ENCODE measurements at places on chromosomes 5 and 9.

- no peak for DNase-seq
Observed at GRCh38 chr9:1427875-1428274, 377.7 kb downstream of the DMRT2 start.

DNA sequence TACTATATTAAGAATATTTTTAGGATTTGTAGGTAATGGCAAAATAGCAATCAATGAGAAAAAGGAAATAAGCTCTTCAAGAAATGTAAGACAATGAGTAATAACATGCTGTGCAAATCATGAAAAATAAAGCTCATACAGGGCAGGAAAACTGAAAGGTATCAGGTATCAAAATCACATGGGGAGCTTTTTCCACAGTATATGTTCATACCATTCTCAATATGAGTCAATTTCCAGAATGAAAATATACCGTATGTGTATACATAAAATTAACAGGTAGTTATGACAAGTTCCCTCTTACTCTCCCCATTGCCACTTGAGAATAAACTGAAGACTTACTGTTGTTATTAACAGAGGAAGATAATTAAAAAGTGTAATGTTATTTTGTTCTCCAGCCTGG is 35.9 kb downstream of the EFCAB9 start:
- DNase-seq, result no peak

DNA sequence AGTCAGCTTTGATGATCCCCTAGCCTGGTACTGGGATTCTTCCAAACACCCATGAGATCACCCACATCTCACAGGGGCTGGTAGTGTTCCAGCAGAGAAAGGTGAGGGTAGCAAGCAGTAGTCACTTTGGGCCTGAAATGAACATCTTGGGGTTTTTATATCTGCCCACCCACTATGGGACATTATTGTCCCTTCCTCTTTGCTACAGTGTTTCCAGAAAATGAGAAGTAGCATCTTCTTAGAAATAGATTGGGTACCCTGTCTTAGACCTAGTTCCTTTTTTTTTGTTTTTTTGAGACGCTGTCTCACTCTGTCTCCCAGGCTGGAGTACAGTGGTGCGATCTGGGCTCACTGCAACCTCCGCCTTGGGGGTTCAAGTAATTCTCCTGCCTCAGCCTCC is 249.2 kb upstream of the ANKRD55 start:
- DNase-seq, result no peak

DNA sequence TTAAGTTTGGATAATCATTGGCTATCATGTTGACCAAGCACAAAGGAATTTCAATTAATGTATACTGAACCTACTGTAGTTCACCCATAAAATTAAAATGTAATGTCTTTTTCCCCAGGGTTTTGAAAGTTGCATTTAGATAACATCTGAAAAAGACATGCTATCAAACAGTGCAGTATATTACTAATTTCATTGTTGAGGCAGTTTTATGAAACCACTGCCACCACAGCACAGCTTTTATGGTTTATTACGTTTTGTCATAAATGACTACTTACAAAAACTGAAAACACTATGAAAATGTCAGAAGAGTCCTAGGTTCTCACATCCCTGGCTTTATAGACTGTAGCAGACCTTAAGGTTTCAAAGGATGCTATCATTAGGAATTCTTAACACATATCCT is 32.0 kb upstream of the HAPLN1 start:
- no peak for DNase-seq

GRCh38 chr5:28499766-28500290 is 1461.4 kb upstream of the CDH9 start:
- no peak for DNase-seq

DNA sequence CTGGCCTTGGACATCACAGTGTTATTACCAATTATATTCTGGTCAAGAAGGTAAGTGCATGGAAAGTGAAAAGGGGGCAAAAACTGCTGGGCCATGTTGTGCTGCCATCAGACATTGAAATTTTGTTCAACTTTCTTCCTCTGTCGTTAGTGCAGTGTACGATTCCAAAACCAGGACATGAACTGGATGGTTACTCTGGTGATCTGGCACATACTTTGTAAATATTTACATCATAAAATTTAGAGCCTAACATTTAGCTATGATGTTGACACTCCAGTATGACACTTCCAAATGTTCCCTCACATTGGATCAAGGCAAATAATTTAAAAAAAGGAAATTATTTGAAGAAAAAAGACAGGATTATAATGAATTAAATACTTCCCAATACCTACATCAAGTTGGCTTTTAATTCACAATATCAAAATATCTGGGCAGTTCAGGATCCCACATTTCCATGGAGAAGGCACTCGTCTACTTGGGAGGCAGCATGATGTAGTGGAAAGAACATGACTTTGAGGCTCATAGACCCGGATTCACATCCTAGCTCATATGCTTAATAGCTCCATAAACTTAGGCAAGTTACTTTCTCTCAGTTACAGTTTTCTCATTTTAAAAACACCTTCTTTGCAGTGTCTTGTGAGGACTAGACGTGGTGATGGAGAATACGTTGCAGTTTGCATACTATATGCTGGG is 342.5 kb upstream of the MPDZ start:
- no peak for DNase-seq

- no peak for DNase-seq
Observed at GRCh38 chr9:99326112-99326916, 104.2 kb downstream of the SEC61B start.

DNA sequence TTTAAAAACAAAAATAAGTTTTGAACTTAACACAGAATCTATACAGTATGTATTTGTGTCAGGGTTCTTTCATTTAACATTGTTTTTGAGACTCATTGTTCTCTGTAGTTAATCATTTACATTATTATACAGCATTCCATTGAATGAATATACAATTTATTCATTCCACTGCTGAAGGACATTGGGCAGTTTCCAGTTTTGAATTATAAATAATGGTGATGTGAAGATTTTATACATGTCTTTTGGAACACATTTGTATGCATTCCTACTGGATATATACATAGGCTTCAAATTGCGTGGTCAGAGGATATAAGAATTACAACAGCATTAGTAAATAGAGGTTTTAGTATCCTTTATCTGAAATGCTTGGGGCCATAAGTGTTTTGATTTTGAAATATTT is 72.0 kb downstream of the CEP120 start:
- no peak for DNase-seq

GRCh38 chr5:21665524-21665923 is 1187.6 kb downstream of the CDH12 start:
- DNase-seq, result no peak

DNA sequence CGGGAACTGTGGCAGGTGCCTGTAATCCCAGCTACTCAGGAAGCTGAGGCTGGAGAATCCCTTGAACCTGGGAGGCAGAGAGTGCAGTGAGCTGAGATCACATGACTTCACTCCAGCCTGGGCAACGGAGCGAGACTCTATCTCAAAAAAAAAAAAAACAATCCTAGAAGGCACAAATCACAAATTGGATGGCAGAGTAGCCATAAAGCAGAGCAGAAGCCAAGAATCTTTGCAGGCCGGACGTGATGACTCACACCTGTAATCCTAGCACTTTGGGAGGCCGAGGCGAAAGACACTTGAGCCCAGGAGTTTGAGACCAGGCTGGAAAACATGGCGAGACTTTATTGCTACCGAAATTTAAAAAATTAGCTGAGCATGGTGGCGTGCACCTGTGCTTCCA is 9.2 kb upstream of the FUBP3 start:
- peak; percentile 47 for DNase-seq

DNA sequence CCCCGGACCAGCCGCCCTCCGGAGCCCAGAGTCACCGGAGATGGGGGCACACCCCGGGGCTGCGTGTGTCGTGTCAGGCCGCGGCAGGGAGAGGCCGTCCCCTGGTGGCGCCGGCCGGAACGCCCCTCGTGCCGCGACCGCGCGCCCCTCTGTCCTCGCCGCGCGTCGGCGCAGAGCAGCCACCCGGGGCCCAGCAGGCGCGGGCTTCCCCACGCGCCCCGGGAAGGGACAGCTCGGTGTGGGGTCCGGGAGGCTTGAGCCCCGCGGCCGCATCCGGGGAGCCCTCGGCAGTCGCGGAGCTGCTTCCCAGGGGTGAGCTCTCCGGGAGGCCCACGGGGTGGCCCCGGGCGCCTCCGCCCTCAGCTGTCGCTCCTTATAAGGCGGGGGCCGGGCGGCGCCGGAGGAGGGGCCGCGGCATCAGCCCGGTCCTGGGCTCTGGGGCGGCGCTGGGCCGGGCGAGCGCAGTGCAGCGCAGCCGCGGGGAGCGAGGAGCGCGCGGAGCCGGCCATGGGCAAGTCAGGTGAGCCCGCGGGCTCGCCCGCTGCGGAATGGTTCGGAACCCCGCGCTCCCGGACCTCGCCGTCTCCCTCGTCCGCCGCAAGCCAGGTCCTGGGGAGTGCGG is at the start of gene GLIPR2:
Gene GLIPR2, plus strand, starts transcription at position 462 of the 622 bp plus-strand sequence. Its CDS starts 46 bp downstream, at position 508.
- DNase-seq, result peak; percentile 64

DNA sequence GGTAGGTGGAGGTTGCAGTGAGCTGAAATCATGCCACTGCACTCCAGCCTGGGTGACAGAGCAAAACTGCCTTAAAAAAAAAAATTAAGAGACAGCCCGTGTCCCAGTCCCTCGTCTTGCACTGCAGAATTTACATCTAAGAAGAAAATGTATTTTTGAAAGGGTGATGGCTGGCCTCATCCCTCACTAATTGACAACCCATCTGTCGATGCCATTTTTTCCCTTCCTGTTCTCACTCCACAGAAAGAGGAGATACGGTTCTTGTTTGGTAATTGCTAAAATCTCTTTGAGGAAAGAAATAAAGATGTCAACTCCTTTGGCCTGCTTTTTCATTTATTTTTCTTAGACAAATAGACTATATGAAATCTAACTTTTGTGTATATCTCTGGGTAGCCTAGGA is 2.4 kb upstream of the LSM11 start:
- DNase-seq, result no peak

DNA sequence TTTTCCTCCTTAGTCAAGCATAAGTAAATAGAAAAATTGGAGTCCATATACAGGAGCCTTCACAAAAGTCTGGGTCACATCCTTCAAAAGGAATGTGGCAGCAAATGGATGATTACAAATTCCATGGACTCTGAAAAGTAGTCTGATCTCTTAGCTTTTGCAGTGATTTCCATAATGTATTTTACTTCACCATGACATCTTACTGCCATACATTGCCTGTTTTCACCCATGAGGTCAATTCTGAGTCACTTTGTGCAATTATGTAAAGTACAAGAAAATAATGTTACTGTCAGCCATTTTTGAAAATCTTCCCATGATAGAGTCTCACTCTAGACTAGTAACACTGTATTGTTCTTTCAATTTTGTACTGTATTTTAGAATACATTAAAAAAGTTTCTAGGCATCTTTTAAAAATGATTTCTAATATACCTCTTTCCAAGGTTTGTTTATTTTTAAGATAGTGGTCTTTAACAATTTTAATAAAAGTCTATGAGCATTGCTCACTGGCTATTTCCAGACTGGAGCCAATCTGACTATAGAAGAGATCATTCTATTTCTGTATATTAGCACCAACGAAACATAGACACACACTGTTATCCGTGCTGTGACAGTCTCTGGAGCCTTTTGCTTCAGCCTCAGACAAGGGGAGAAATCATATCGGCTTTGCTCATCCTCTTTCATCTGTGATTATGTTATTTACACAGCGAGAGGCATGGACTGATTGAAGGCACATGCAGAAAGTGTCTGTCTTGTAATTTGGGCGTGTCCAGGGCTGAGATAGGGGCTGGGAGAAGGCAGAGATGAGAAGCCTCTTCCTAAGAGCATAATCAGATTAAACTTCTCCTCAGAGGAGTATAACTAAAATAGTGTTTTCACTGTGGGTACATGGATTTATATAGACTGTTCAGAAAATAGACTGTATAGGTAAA is 22.9 kb upstream of the ACTBL2 start:
- no peak for DNase-seq

GRCh38 chr5:159216454-159216853 is 7.1 kb upstream of the RNF145 start:
- no peak for DNase-seq

GRCh38 chr9:852539-852938 is 11.0 kb downstream of the DMRT1 start:
- no peak for DNase-seq

DNA sequence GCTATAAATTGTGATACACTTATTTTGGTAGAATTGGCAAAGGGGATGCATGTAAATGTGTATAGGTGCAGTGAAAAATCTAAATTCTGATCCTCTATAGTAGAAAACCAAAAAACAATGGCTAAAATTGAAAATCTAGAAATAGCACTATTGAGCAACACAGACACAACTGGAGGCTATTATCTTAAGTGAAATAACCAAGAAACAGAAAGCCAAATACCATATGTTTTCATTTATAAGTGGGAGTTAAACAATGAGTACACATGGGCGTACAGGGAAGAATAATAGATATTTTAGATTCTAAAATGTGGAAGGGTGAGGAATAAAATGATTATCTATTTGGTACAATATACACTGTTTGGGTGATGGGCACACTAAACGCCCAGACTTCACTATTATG is 183.2 kb upstream of the TUSC1 start:
- no peak for DNase-seq

DNA sequence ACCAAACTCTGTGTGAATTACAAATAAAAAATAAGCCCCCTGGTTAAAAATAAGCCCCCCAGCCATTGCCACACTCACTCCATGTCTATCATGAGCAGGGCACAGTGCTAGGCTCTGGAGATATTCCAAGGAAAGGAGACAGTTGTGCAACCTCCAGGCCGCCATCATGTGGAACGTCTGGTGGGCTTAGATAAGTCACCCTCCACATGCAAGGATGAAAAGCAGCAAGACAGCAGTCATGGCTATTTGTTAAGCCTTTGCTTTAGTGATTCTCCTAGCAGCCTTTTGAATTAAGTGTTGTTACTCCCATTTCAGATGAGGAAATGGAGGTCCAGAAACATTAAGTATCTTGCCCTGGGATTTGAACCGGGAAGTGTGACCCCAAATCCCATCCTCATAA is 94.8 kb downstream of the DCP2 start:
- DNase-seq, result no peak

DNA sequence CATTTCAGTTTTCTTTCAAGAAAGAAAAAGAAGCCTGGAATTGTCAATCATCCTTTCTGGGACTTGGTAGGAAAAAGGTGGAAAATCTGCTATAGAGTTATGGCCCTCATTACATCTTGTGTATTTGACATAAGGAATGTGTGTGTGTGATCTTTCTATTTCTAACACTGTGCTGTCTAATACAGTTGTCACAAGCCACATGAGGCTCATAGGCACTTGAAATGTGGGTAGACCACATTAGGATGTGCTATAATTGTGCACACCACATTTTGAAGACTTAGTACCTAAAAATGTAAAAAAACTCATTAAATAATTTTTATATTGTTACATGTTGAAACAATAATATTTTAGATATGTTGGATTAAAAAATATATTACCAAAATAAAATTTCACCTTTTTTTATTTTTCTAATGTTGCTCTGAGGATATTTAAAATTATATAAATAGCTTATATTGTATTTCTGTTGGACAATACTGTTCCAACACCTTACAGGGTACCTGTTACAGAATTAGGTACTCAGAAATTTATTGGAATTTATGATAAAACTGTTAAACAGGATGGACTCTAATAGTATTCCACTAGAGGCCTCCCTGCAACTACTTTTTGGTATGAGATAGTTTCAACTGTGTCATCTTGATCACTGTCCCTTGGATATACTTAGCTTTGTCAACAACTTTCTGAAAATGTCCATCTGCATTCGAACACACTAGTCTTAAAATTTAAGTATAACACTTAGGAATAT is 18.4 kb downstream of the MSANTD3 start:
- DNase-seq, result no peak

- DNase-seq, result peak; percentile 95
Observed at GRCh38 chr9:95383185-95383676, 65.7 kb upstream of the FANCC start.
